ENCODE measurements at places on chromosomes 12 and 14. TPM values are rescaled to one million over a fixed set of nuclear protein-coding genes. Genes with fewer than 3 reads are reported as not detected.

DNA sequence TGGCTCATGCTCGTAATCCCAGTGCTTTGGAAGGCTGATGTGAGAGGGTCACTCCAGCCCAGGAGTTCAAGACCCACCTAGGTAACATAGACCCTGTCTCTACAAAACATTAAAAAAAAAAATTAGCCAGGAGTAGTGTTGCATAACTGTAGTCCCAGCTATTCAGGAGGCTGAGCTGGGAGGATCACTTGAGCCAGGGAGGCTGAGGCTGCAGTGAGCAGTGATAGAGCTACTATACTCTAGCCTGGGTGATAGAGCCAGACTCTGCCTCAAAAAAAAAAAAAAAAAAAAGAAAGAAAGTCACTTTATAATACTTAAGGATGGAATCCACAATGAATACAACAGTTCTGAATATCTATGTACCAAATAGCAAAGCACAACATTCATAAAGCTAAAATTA is 10.2 kb upstream of the SLC10A1 start:
- no peak for DNase-seq

GRCh38 chr14:24481622-24482324 is 26.3 kb downstream of the CMA1 start:
- DNase-seq = no peak

DNA sequence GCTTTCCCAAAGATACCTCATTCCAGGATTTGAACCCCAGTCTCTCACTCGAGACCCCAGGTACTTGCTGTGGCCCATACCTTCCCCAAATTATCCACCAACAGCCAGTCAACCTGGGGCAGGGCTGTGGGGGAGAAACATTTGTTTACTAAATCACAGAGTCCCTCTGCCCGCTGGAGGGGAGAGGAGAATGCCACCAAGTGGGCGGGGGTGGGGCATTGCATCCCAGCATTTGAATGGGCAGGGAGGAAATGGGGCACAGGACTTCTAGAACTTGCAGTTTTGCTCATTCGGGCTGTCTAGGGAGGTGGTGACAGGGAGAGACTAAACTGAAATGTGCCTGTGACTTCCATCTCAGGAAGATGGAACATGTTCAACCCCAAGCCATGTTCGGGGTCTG is 10.9 kb upstream of the SERPINA9 start:
- DNase-seq = no peak

GRCh38 chr14:38279572-38279971 is 23.7 kb upstream of the CLEC14A start:
- no peak for DNase-seq

MAP3K9 gene
- polyA plus RNA-seq = 5.4 TPM

All from right lung (tissue), 10 donors.